Endothelial cell of umbilical vein (primary cell): ENCODE measurements at places on chromosomes 3 and 15. TPM values are rescaled to one million over a fixed set of nuclear protein-coding genes. Genes with fewer than 3 reads are reported as not detected.

- no peak overlapping the region for H3K4me3 ChIP-seq
- H3K27ac ChIP-seq: no peak overlapping the region
- H3K36me3 ChIP-seq: no peaks in the 10 kb centered on the region
- DNase-seq: peak; percentile 13
Observed at GRCh38 chr3:3191675-3192285, 12.3 kb upstream of the CRBN start.

GRCh38 chr3:196323691-196324090 lies 5.7 kb upstream of the DYNLT2B start:
- no peak overlapping the region for H3K27ac ChIP-seq
- H3K4me3 ChIP-seq: no peak overlapping the region
- H3K27me3 ChIP-seq: no peaks in the 10 kb centered on the region
- peaks cover 2% of the 10 kb centered on the region for H3K4me1 ChIP-seq
- H3K36me3 ChIP-seq: no peaks in the 10 kb centered on the region

- DNase-seq: no peak
- no peaks in the 10 kb centered on the region for H3K27me3 ChIP-seq
- no peak overlapping the region for H3K4me3 ChIP-seq
- no peaks in the 10 kb centered on the region for H3K36me3 ChIP-seq
- no peak overlapping the region for H3K27ac ChIP-seq
- peaks cover 29% of the 10 kb centered on the region for H3K4me1 ChIP-seq
Observed at GRCh38 chr3:37940242-37940908, 50.2 kb upstream of the VILL start.

DNA sequence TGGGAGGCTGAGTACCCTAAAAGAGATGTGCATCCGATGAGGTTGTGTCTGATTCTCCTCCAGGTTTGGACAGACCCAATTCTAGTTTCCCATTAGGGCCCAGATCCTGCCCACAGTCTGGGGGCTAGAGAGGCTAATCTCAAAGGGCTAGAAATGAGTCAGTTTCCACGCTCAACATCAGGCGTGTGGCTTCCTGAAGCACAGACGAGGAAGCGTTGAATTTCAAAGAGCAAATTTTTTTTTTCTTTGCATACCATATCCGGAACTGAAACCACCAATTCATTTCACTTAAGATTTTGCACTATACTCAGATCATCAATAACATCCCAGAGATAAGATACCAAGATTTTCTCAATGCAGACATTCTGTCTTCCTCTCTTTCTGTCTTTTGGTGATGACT lies 173.8 kb upstream of the BCL6 start:
- DNase-seq: no peak
- H3K27ac ChIP-seq: no peak overlapping the region
- no peaks in the 10 kb centered on the region for H3K36me3 ChIP-seq
- H3K27me3 ChIP-seq: peaks cover 4% of the 10 kb centered on the region

DNA sequence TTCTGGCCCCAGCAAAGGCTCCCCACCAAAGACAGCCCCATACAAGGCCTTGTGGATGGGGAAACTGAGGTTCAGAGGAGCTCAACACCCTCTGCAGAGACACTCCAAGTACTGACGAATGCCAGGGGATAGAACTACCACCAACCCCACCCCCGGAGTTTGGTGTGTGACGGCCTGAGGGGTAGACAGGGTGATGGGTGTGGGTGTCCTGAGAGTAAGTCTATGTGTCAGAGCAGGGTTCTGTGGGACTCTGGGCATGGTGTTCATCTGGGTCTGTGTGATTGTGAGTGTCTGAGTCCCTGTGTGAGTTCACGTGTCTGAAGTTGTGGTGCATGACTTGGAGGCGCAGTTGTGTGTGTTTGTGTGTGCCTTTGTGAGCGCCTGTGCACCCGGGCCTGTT lies 7.4 kb downstream of the PTH1R start:
- no peak overlapping the region for H3K4me3 ChIP-seq
- H3K36me3 ChIP-seq: no peaks in the 10 kb centered on the region
- DNase-seq: no peak
- H3K27ac ChIP-seq: no peak overlapping the region

DNA sequence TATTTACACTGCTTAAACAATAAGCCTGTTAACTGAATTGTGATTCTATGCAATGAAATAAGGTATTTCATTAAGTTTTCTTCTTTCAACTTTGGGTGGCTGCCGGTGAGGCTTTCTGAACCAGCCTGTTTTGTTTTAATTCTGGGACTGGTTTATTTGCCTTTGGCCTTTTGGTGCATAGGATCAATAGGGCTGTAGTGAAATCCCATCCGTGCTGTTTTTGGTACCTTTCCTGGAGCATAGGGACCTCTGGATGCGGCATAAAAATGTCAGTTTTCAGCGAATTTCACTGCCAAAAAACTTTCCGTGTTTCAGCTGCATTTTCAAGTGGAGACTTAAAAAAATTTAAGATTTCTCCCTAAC lies 514 bp downstream of the PLS1 start:
- no peak overlapping the region for H3K27ac ChIP-seq
- no peaks in the 10 kb centered on the region for H3K27me3 ChIP-seq
- peak overlapping the region; percentile 11 for H3K4me3 ChIP-seq
- no peak for DNase-seq

DNA sequence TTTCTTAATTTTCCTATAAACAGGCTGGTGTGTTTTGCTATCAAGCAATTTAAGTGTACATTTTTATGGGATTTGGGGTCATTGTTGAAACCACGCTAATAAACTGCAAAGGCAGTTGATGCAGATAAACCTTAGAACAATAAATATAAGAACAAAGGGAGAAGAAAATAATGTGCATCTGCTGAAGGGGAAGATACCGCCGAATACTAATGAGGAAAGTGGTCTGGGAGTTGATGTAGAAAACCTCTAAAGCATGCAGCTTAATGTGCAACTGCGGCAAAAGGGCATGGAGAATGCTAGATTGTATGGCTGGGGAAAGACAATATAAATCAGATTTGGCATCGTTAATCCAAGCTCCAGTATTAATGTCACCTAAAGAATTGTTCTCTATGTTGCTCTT lies 29.8 kb upstream of the CHL1 start:
- H3K36me3 ChIP-seq: no peaks in the 10 kb centered on the region
- H3K4me1 ChIP-seq: no peaks in the 10 kb centered on the region
- no peak for DNase-seq
- no peak overlapping the region for H3K27ac ChIP-seq
- no peaks in the 10 kb centered on the region for H3K27me3 ChIP-seq

DNA sequence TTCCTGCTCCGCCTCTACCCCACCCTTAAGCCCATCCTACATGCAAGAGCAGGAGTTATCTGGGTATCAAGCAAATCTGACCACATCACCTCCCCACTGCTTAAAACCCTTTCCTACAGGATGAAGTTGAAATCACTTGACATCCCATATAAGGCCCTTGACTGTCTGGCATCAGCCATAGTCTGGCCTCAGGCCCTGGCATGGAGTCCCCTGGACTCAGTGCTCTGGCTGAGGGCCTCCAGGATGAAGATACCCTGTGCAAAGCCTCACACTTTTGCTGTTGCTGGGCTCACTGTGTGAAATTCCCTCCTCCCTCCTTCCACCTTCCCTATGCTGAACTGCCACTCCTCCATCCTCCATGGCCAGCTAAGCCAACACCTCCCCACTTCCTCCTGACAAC lies 65.2 kb upstream of the GLCE start:
- DNase-seq: no peak
- no peak overlapping the region for H3K4me3 ChIP-seq
- peaks cover 27% of the 10 kb centered on the region for H3K4me1 ChIP-seq
- no peaks in the 10 kb centered on the region for H3K36me3 ChIP-seq

- no peak overlapping the region for H3K27ac ChIP-seq
- no peaks in the 10 kb centered on the region for H3K27me3 ChIP-seq
- no peak overlapping the region for H3K4me3 ChIP-seq
- H3K36me3 ChIP-seq: no peaks in the 10 kb centered on the region
Observed at GRCh38 chr15:38708672-38709180, 144.1 kb upstream of the RASGRP1 start.

DNA sequence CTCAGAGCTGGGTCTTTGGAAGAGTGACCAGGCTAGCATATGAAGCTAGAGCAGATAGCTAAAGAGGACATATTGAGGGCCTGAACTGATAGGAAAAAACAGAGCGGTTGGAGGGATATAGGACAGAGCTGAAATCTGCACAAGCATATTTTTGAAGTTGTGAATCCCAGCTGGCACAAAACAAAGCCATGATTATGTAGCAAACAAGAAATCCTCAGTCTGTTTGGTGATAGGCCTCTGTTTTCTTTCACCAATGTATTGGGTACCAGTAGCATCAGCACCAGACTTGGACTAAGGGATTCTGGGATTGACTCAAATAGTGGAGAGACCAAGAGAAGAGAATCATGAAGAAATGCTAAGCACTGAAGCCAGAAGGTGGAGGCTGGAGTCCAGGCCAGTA lies 151.0 kb downstream of the FAM43A start:
- no peak overlapping the region for H3K4me3 ChIP-seq
- no peaks in the 10 kb centered on the region for H3K36me3 ChIP-seq
- no peak for DNase-seq

DNA sequence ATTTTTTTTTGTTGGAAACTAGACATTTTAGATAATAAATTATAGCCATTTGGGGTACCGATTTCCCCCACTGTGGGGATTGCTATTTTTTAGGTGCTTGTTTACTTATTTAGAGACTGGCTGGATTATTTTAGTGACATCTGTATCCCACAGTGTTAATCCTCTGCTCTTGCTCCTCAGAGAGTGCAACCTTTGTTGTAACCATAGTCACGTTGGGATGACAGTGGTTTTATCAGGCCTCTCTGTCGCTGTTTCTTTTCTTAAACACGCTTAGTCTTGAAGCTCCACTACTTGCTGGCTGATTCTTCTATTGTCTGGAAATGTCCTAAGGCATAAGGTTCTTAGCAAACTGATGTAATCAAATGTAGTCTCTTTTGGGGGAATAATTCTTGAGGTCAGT lies 451.6 kb upstream of the SEMA6D start:
- no peak overlapping the region for H3K4me3 ChIP-seq
- H3K36me3 ChIP-seq: no peaks in the 10 kb centered on the region
- H3K4me1 ChIP-seq: no peaks in the 10 kb centered on the region
- no peaks in the 10 kb centered on the region for H3K27me3 ChIP-seq
- DNase-seq: no peak
- H3K27ac ChIP-seq: no peak overlapping the region

GRCh38 chr3:152056987-152057386 lies 183.5 kb downstream of the SUCNR1 start:
- no peaks in the 10 kb centered on the region for H3K27me3 ChIP-seq
- H3K4me3 ChIP-seq: no peak overlapping the region
- no peak for DNase-seq
- H3K27ac ChIP-seq: no peak overlapping the region

DNA sequence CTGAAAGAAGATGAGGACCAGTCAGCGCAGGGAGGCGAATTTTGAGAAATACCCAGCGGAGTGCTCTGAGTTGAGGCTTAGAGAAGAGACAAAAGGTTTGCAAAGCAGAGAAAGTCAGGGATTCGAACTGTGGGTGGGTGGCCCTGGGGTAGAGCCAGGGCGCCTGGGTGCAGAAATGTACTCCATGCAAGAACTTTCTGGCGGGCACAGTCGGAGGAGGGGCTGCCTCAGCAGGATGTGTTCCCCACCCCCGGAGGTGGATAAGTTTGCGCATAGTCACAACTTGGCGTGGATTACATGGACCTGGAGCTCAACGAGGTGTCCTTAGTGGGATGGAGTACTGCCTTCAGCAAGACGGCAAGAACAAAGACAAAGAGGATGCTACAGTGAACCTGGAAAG lies 117.3 kb upstream of the ALDH1A3 start:
- peaks cover 9% of the 10 kb centered on the region for H3K4me1 ChIP-seq
- H3K27ac ChIP-seq: no peak overlapping the region
- no peak overlapping the region for H3K4me3 ChIP-seq
- H3K36me3 ChIP-seq: no peaks in the 10 kb centered on the region

DNA sequence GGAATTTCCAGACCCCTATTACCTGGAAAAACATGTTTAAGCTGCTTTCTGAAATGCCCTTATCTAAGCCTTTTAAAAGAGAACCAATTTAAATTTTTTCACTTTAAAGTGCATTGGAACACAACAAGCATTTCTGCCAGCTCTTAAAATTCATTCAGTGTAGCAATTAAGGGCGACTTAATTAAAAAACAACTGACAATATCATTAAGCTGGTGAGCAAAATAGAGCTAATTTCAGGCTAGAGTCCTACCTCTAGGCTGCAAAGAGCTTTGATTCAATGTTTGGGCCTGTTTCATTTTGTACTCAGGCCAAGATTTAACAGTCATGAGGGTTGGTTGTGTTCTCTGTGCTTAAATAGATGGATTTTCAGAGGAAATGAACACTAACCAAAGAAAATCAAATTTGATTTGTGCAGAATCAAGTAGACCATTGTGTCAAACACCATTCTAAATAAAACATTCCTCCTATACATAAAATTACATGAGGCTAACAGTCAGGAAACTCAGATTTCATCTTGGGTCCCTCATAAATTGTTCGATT lies 114.6 kb downstream of the TMEM108 start:
- H3K36me3 ChIP-seq: no peaks in the 10 kb centered on the region
- H3K4me1 ChIP-seq: no peaks in the 10 kb centered on the region
- no peak for DNase-seq
- H3K27ac ChIP-seq: no peak overlapping the region
- H3K27me3 ChIP-seq: no peaks in the 10 kb centered on the region

DNA sequence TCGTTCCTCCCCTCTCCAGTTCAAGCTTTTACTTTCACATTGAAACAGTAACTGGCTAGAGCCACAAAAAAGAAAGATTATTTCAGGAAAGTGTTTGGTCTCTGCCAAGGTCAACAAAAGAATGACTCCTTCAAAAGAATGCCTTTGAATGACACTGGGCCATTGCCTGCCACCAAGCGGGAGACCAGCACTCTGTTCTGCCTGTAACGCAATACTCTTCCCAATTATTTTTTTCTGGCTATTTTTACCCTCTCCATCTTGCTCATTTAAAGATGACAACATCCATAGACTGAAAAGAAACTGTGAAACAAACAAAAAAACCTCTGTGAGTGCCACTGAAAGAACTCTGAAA lies 37.3 kb downstream of the EHHADH start:
- no peaks in the 10 kb centered on the region for H3K27me3 ChIP-seq
- DNase-seq: peak; percentile 51
- no peak overlapping the region for H3K27ac ChIP-seq
- no peak overlapping the region for H3K4me3 ChIP-seq

GRCh38 chr3:14795996-14796395 lies 22.8 kb upstream of the FGD5 start:
- no peak for DNase-seq
- H3K36me3 ChIP-seq: no peaks in the 10 kb centered on the region
- H3K27me3 ChIP-seq: no peaks in the 10 kb centered on the region

- H3K36me3 ChIP-seq: no peaks in the 10 kb centered on the region
- no peaks in the 10 kb centered on the region for H3K27me3 ChIP-seq
- no peak overlapping the region for H3K27ac ChIP-seq
- peaks cover 16% of the 10 kb centered on the region for H3K4me1 ChIP-seq
- no peak overlapping the region for H3K4me3 ChIP-seq
Observed at GRCh38 chr3:123595396-123596180, 10.7 kb upstream of the HACD2 start.

DNA sequence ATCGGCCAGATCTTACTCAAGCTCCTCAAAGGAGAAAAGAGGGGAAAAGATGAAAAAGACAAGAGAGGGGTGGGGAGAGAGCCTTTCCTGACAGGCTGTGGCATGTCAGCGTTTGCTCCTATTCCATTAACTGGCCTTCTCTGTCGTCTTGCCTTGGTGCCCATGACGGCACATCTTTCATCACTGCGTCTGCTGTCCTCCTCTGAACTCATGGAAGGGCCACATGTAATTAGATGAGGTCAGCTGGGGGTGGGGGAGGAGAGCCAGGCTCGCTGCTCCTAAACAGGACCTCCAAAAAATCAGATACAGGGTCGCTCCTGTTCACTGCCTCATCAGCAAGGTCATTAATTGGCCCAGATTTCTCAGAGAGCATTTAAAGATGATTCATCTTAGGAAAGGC lies 49.7 kb downstream of the LRTM1 start:
- no peaks in the 10 kb centered on the region for H3K27me3 ChIP-seq
- no peak for DNase-seq
- H3K27ac ChIP-seq: no peak overlapping the region
- H3K4me1 ChIP-seq: no peaks in the 10 kb centered on the region
- no peak overlapping the region for H3K4me3 ChIP-seq

The EPHA3 gene
- not detected in 2 replicates for total RNA-seq

The TMEM158 gene
- 0.42 TPM in 2 replicates for total RNA-seq

The RAMAC gene
- total RNA-seq: 14.1 and 15.2 TPM in 2 replicates

The RARB gene
- 19.3 and 23.4 TPM in 2 replicates for total RNA-seq
